Panc1 (cell line): ENCODE measurements at places on chromosomes 3 and 15.

DNA sequence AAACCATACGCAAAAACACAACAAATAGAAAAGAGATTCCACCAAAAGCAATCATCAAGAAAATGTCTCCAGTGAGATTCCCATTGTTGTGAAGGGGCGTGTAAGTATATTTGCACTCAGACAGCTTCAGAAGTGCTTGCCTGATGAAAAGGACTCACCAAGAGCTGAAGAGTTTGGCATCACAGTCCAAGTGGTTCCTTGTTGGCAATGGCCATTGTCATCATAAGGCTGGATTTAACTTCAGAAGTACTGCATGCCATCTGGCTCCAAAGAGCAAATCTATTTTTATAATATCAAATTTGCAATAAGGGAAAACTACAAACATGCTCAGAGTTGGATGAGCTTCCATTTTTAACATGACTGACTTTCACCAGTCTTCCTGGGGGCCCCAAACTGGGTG is 505.3 kb upstream of the NR2F2 start:
- H3K27me3 ChIP-seq, result no peaks in the 10 kb centered on the region
- H3K27ac ChIP-seq, result no peak overlapping the region
- no peaks in the 10 kb centered on the region for H3K36me3 ChIP-seq
- no peak for DNase-seq

- H3K27ac ChIP-seq, result no peak overlapping the region
- no peak for DNase-seq
- H3K4me1 ChIP-seq, result no peaks in the 10 kb centered on the region
- H3K27me3 ChIP-seq, result peaks cover 14% of the 10 kb centered on the region
Observed at GRCh38 chr3:138139691-138140090, 7.5 kb upstream of the A4GNT start.

DNA sequence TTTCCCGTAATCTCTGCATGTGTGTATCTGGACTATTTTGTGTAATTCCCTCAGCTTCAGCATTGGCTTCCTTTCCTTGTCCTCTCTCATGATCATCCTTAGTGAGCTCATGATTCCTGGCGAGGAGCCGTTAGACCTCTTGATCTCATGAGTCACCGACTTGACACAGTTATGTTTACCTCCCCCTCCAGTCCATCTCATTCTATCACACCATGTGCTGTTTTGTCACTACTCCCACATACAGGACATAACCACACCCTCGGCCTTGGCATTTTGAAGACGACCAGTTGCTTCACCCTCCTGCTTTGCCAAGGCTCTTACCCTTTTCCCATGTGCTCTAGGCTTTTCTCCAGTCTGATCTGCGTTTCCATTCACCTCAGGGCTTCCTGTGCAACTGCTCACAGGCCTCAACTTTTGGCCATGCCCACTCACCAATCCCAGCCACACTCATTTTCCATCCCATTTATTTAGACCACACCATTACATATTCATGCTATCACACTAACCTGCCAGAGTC is 41.5 kb downstream of the CP start:
- DNase-seq, result peak; percentile 98
- no peaks in the 10 kb centered on the region for H3K27me3 ChIP-seq
- H3K4me1 ChIP-seq, result peaks cover 19% of the 10 kb centered on the region
- H3K36me3 ChIP-seq, result peaks cover 8% of the 10 kb centered on the region; the same call in 1 of the 2 replicates
- no peak overlapping the region for H3K4me3 ChIP-seq

DNA sequence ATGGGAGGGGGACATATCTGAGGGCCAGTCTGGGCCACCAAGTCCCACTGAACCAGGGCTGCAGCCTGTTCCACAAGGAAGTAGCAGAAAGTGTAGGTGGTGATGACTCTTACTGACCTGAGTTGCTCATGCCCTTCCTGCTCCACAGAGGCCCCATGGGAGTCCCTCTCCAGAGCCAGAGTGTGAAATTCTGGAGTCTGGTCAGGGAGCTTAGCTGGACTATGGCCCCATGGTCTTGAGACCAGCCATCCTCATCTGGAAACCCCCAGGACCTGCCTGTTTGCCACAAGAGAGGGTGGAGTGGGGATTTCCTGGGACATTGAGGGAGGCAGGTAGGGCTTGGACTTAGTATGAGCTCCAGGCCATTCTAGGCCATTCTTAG is 3.0 kb downstream of the SPINT1 start:
- peaks cover 2% of the 10 kb centered on the region; the same call in 1 of the 2 replicates for H3K27me3 ChIP-seq
- no peak overlapping the region for H3K4me3 ChIP-seq
- H3K36me3 ChIP-seq, result peaks cover 2% of the 10 kb centered on the region; the same call in 1 of the 2 replicates
- DNase-seq, result no peak

DNA sequence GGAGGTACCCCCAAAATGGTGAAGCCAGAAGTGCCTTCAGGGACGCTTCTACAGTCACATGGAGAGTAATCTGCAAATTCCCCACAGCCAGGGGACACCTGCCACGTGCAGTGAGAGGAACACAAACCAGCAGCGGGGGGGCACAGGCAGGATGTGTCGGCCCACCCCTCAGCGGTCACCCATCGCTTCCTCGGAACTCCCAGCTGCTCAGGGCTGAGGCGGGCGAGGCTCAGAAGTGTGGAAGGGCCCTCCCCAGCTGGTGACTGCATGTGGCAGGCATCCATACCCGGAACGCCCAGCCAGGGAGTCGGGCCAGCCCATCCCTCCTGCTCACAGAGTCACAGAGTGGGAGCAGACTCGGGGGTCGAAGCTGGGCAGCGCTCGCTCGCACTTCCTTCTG is 63.7 kb downstream of the SLC12A8 start:
- H3K4me3 ChIP-seq, result no peak overlapping the region
- DNase-seq, result no peak
- peak overlapping the region; percentile 61; the same call in 1 of the 2 replicates for H3K27ac ChIP-seq
- no peaks in the 10 kb centered on the region for H3K36me3 ChIP-seq

GRCh38 chr3:156627946-156628569 is 46.3 kb upstream of the TIPARP start:
- no peak overlapping the region for H3K27ac ChIP-seq
- H3K4me3 ChIP-seq, result no peak overlapping the region
- H3K27me3 ChIP-seq, result no peaks in the 10 kb centered on the region; the same call in 1 of the 2 replicates
- no peaks in the 10 kb centered on the region for H3K36me3 ChIP-seq
- no peaks in the 10 kb centered on the region; the same call in 1 of the 2 replicates for H3K4me1 ChIP-seq

DNA sequence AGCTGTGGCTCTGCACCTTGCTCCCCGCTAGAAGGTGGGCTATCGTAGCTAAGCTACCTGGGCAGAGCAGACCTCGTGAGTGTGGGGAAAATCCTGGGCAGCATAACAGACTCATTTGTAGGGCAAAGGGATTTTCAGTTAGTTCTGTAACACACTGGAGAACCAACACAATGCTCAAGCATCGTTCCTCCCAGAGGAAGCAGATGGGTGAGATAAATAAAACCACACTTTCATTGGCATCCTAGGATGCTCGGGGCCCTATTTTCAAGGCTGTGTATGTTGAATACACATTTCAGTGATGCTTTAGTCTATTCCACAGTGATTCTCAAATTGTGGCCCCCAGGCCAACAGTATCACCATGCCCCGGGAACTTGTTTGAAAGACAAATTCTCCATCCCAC is 20.0 kb downstream of the LIPC start:
- H3K4me1 ChIP-seq, result no peaks in the 10 kb centered on the region
- no peaks in the 10 kb centered on the region for H3K27me3 ChIP-seq
- DNase-seq, result no peak
